ENCODE measurements at places on chromosomes 2 and 18.

- peak; percentile 33 for DNase-seq
Observed at GRCh38 chr2:99734236-99734635, 244.4 kb upstream of the REV1 start.

DNA sequence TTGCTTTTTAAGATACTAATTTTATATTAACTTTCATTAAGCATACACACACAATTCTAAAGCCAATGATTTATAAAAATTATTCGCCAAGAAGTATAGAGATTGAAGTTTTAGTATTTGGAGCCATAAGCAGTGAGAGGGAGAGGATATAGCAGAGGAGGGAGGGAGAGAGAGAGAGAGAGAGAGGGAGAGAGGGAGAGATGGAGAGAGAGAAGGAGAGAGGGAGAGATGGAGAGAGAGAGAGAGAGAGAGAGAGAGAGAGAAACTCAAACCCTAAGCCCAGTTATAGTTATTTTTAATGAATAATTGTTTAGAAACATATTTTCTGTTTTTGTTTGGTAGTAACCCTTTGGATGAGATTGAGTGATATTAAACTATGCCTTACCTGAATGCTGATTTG, 5.3 kb downstream of the TWIST2 start:
- no peak for DNase-seq

- DNase-seq = no peak
Observed at GRCh38 chr18:70273021-70273420, 15.8 kb upstream of the SOCS6 start.

- DNase-seq = no peak
Observed at GRCh38 chr2:7732497-7732896, 815.3 kb downstream of the RNF144A start.

DNA sequence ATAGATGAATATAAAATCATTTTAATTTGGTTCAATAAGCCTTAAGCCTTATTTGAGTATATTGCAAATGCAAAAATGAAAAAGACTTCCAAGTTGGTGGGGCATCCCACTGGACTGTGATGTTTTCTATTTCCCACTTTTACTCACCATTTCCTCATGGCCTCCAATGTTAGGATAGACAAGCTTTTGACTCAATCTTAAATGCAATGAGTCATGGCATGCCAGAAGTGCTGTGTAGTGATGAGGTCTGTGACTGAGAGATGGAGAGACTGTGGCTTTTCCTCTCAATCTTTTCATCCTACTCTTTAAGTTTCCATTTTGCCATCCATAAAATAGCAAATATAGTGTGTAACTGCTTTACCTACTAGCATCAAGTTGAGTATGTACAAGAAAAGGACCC, 1401.2 kb upstream of the CELF4 start:
- no peak for DNase-seq

GRCh38 chr2:80092474-80092873, 212.1 kb downstream of the LRRTM1 start:
- DNase-seq = no peak

DNA sequence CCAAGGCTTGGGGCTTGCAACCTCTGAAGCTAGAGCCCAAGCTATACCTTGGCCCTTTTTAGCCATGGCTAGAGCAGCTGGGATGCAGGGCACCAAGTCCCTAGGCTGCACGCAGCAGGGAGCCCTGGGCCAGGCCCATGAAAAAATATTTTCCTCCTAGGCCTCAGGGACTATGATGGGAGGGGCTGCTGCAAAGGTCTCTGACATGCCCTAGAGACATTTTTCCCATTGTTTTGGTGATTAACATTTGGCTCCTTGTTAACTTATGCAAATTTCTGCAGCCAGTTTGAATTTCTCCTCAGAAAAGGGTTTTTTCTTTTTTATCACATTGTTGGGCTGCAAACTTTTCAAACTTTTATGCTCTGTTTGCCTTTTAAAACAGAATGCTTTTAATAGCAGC, 56.9 kb upstream of the LHCGR start:
- DNase-seq = no peak

DNA sequence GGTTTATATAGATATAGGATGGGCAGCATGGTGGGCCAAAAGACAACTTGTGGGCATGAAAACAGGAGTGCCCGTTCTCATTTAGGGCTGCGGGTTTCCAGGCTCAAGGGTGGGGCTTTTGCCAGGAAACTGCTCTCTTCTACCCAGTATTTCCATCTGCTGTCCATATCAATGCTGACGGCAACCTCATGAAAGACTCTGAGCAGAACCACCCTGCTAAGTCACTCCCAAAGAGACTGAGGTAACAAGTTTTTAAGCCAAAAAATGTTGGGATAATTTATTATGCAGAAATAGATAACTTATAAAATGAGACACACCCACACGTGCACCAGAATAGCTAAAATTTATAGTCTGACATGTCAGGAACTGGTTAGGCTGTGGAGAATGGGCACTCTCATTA, 36.1 kb upstream of the MPPE1 start:
- no peak for DNase-seq

DNA sequence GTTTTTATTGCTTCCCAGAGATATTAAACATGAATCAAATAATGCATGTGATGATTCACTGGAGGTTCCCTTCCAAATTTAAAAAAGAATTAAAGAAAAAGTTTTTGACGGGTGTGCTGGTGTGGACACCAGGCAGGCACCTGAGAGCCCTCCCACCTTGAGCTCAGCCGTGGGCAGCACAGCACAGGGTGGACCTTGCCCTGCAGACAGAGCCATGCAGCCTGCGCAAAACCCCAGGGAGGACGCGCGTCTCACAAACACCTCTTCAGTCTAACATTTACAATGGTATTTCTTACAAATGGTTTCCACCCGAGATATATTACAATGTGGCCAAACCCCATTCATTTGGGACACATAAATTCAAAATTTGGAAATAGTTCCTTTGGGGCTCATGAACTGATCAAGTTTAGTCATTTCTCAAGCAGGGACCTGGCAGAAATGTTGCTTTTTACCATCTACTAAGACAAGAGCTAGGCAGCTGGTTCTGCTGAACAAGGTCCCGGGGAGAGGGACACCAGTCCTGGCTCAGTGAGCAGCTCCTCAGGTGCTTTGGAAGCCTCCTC, 45.4 kb downstream of the ODC1 start:
- no peak for DNase-seq

DNA sequence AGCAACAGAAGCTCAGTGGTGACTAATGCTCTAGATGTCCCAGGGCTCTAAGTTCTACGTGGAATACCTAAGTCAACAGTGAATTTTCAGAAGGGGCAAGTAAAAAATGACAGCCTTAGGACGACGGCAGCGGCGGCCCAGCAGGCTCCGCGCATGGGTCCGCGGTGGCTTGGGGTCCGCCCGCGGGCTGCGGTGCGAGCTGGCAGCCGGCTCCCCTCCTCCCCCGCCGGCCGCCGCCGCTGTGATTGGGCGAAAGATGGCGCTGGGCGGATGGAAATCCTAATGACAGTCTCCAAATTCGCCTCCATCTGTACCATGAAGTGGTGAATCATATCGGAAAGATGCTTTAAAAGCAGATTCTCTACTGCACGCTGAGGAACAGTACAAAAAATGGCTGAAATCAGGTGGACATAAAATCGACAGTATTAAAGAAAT, 74.7 kb downstream of the HNRNPLL start:
- DNase-seq = peak; percentile 77

DNA sequence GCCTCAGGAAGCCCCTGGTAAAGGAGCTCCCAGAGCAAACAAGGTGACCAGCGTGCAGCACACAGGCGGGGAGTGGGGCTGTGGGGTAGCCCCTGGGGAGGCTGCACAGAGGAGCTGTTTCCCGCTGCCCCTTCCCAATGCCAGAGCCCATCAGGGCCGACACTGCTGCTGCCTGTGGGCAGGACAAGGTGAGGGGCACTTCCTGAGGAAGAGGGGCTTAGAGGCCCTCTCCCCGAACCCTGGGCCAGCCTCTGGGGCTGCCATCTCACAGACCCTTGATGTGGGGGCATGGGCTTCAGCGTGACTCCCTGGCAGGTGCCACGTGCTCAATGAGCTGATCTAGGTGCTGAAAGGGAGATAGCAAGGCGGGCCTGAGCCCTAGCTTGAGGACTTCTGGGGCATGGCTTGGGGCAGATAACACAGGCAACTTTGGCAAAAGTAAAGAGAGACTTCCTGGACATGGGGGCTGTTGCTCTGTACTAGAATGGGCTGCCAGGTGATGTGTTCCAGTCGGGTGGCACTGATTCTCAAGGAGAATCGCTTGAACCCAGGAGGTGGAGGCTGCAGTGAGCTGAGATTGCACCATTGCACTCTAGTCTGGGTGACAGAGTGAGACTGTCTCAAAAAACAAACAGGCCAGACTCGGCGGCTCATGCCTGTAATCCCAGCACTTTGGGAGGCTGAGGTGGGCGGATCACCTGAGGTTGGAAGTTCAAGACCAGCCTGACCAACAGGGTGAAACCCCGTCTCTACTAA, 9.9 kb upstream of the KLF11 start:
- no peak for DNase-seq

GRCh38 chr2:120291401-120292311, 39.0 kb downstream of the RALB start:
- DNase-seq = no peak

DNA sequence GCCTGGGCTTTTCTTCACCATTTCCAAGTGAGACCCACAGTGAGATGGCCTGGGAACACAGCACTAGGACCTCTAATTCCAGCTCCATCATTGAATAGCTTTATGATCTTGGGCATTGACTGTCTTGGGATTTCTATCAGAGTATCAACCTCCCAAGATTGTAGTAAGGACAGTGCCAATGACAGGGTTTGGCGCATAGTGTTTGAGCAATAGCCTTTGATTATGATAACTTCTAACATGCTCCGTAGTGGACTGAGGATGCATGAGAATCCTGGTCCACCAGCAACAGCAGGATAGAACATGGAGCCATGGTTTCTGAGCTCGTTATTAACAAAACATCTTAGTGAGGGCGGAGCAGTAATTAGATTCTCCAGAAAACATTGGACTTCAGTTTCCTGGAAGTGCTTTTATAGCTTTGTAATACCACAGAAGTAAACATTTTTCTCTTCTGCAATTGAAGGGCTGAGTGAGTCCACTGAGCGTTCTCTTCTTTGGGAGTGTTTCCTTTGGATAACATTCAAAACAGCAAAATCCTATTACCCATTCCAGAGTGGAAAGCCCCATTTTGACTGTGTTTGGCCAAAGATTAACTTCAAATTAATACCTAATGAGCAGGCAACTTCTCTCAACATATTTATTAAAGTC, 63.7 kb downstream of the IL1R2 start:
- DNase-seq = no peak

- no peak for DNase-seq
Observed at GRCh38 chr2:120245520-120246332, 6.9 kb upstream of the RALB start.

- DNase-seq = no peak
Observed at GRCh38 chr2:50772607-50773006, 259.3 kb downstream of the NRXN1 start.

- DNase-seq = no peak
Observed at GRCh38 chr2:150234787-150235446, 252.6 kb downstream of the RND3 start.

DNA sequence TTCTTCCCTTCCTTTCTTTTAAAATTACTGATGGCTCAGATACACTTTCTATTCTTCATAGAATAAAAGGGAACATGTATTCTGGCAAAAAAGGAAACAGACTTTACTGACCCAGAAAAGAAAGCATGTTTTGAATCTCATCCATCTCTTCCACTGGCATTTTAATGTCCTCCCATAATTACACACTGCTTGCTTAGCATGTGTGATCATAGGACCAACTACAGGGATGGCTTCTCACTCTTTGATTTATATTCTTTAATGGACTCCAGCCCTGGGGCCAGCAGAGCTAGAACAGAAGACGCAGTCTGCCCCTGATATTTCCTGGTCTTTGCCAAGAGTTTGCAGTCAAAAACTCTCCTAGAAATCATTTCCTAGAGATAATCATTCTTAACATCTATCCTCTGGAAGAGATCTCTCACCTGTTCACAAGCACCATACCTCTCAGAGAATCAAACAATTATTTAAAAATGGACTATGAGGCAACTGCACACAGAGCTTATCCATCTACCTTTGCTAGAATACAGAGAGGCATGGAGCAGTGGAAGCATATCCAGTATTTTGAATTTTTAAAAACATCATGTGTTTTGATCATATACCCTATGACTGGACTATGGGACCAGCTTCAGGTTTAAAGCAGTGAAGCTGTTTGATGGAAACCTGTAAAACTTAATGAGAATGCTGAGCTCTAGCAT, 429.1 kb downstream of the NRXN1 start:
- DNase-seq = no peak

- no peak for DNase-seq
Observed at GRCh38 chr2:62435720-62436119, 70.3 kb downstream of the TMEM17 start.

GRCh38 chr2:224971214-224971613, 71.1 kb downstream of the DOCK10 start:
- no peak for DNase-seq

- no peak for DNase-seq
Observed at GRCh38 chr2:44167311-44167907, 1.3 kb upstream of the PPM1B start.

DNA sequence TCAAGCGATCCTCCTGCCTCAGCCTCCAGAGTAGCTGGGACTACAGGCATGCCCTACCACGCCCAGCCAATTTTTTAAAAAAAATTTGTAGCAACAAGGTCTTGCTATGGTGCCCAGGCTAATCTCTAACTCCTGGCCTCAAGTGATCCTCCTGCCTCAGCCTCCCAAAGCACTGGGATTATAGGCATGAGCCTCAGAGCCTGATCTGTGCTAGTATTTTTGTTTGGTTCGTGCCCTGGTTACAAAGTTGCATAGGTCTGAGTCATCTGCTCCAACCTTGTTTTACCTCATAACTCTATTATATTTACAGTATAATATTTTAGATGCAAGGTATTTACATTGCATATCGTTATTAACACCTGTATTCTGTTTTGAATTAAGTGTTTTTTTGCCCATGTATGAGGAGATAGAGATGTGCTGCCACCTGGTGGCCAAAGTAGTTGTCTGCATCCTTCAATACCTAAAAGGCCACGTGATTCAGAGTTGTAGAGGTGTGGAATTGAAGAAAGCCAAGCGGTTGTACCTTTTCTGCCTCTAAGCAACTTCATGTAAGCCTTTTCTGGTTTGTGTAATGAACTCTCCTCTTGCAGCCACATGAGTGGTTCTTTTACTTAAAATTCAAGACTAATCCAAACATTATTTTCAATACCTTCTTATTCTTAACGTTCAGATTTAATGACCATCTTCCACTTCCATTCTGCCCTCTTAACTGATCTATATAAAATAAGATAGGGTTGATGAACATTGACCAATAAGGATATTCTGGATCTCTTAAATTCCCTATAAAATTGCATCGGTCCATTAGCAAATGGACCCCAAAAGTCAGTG, 19.9 kb upstream of the CABYR start:
- peak; percentile 77 for DNase-seq

DNA sequence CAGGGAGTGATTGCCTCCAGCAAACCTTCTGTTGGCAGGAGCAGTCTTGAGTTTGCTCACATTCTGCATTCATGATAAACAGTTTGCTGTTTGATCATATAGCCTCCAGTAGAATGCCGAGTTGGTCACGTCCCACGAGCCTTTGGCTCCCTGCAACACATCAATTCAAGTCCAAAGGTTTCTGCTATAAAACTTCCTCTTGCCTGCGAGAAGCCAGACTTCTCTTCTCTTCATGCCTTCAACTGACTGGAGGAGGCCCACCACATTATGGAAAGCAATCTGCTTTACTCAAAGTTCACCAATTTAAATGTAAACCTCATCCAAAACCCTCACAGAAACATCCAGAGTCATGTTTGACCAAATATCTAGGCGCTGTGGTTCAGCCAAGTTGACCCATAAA, 40.8 kb downstream of the CXCR4 start:
- no peak for DNase-seq

- DNase-seq = no peak
Observed at GRCh38 chr2:195672674-195673073, 15.6 kb downstream of the SLC39A10 start.
